CD4-positive, CD25-positive, alpha-beta regulatory T cell (primary cell): ENCODE measurements at places on chromosomes 2 and 18.
A peak's percentile ranks its signal among the peaks of the same experiment; 100 is the strongest.

DNA sequence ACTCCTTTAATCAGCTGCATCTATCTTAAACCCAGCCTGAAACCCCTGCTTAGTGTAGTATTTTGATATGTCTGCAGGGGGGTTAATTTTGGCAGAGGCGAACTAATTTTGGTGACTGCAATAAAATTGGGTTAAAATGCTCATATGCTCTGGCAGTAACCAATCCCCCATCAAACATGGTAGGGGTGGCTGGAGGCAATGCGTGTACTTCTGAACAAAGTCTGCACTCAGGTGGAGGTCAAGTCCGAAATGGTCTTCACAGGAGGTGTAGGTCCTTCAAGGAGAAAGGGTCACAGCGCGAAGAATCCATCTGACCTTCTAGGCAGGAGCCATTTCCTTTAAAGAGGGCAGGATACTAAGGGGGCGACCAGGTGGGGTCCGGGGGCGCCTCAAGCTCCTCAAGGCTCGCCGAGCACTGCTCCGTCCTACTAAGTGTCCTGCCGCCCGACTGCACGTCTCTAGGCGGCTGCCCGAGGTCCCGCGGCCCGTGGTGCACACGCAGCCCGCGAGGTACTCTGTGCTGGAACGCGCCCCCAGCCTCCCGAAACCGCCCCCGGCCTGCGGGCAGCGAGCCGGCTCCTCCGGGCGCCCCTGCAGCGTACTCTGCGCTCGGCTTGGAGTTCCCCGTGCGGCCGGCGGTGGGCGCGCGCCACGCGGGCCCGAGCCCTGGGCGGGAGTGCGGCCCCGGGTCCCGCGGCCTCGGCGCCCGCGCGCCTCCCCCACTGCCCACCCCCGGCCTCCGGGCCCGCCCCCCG lies 1.7 kb upstream of the LDLRAD4 start:
- H3K4me3 ChIP-seq, result peak overlapping the region; percentile 81
- DNase-seq, result peak; percentile 38
- H3K4me1 ChIP-seq, result peaks cover 28% of the 10 kb centered on the region
- no peaks in the 10 kb centered on the region for H3K36me3 ChIP-seq
- peak overlapping the region; percentile 6 for H3K27ac ChIP-seq

DNA sequence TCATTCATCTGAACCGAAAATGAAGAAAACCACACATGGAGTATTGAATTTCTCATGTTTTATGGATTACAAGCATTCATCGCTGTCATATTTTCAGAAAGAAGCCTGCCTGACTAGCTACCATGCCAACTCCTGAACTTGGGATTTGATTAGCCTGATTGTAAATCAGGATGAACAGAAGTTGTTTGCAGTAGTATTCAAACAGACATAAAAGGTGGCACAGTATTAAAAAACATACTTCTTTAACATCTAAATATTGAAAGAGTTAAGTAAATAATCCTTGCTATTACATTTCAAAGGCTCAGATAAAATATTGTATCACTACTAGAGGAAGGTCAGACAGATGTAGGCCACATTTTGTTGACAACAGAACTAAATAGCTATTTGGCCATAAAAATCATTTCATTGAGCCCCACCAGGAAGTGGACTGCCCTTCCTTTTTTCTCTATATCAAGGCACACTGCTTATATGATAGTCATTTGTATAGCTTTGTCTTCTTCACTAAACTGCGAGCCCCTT lies 21.6 kb downstream of the SLC38A11 start:
- H3K4me3 ChIP-seq, result no peak overlapping the region
- no peaks in the 10 kb centered on the region for H3K27me3 ChIP-seq
- H3K36me3 ChIP-seq, result no peaks in the 10 kb centered on the region
- no peaks in the 10 kb centered on the region for H3K4me1 ChIP-seq
- H3K27ac ChIP-seq, result no peak overlapping the region
- no peak for DNase-seq

GRCh38 chr2:31137211-31138036 lies 816 bp downstream of the GALNT14 start:
- no peak overlapping the region for H3K27ac ChIP-seq
- H3K4me1 ChIP-seq, result peaks cover 15% of the 10 kb centered on the region
- H3K27me3 ChIP-seq, result peaks cover 32% of the 10 kb centered on the region
- no peak overlapping the region for H3K4me3 ChIP-seq
- H3K36me3 ChIP-seq, result no peaks in the 10 kb centered on the region

DNA sequence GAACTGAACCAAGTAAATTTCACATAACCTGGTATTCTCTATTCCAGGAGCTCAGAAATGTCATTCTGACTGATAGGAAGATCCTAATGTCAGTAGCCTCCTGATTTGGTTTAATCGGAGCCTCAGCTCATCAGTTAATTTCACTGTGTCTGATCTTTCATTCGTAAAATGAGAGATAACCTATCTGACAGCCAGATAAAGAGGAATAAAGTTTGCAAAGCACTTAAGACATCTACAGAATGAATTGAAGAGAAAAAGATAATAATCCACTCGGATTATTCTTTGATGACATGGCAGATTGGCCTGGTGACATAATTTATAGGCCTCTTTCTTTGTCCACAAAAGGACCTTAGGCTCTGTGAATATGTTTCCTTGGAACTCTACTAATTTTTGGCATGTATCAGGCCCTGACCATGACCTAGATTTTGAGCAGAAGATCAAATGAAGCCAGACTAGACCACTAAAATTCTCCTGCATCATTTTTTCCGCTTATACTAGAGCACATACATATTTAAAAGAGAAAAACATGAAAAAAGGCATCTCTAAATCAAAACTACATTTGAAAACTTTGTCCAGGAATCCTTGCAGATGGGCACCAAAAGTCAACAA lies 312.4 kb downstream of the MTX2 start:
- H3K4me1 ChIP-seq, result no peaks in the 10 kb centered on the region
- H3K27me3 ChIP-seq, result peaks cover 4% of the 10 kb centered on the region

DNA sequence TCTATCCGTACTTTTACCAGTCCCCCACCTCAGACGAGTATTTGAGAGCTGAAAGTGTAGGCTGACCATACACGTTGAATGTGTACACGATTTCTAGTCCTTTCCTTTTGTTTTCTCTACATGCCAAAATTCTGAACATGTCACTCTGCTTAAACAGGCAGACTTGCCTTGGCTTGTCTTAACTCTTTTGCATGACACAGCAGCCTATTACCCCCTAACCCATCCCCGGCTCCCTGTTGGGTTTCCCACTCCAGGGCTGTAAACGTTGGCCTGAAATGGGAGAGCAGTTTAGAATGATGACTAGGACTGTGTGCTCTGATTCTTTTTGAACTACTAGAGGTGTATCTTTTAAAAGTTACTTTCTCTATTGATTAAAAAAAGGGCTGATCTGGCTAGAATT lies 19.1 kb downstream of the MTCL1 start:
- no peaks in the 10 kb centered on the region for H3K27me3 ChIP-seq
- no peak overlapping the region for H3K4me3 ChIP-seq
- DNase-seq, result no peak
- H3K4me1 ChIP-seq, result no peaks in the 10 kb centered on the region
- no peak overlapping the region for H3K27ac ChIP-seq

GRCh38 chr2:211479536-211480150 lies 923.2 kb downstream of the CPS1 start:
- H3K4me1 ChIP-seq, result no peaks in the 10 kb centered on the region
- no peaks in the 10 kb centered on the region for H3K27me3 ChIP-seq
- H3K4me3 ChIP-seq, result no peak overlapping the region
- no peak overlapping the region for H3K27ac ChIP-seq
- DNase-seq, result no peak

- no peak for DNase-seq
- H3K36me3 ChIP-seq, result peaks cover 37% of the 10 kb centered on the region
- H3K4me1 ChIP-seq, result peaks cover 11% of the 10 kb centered on the region
- H3K27me3 ChIP-seq, result no peaks in the 10 kb centered on the region
Observed at GRCh38 chr2:237722616-237723015, 76.0 kb upstream of the RBM44 start.

DNA sequence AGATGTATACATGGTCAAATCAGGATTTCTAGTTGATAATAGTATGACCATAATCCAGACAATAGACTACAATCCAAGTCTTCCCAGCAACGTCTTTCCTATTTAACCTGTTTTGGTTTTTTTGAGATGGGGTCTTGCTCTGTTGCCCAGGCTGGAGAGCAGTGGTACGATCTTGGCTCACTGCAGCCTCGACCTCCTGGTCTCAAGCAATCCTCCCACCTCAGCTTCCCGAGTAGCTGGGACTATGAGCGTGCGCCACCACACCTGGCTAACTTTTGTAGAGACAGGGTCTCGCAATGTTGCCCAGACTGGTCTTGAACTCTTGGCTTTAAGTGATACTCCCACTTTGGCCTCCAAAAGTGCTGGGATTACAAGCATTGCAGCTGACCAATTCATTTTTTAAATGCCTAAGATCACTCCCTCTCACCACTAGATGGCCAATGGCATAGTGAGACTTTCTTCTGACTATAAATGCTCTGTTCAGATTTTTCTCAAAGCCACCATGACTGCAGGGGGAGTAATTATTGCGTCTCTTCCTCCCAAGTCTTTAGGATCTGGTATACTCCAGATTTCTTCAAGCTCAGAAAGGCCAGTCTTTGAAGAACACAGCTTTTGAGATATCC lies 47.6 kb downstream of the HNRNPLL start:
- H3K27me3 ChIP-seq, result no peaks in the 10 kb centered on the region
- no peaks in the 10 kb centered on the region for H3K36me3 ChIP-seq
- peak; percentile 34 for DNase-seq
- peaks cover 4% of the 10 kb centered on the region for H3K4me1 ChIP-seq
- H3K27ac ChIP-seq, result no peak overlapping the region

DNA sequence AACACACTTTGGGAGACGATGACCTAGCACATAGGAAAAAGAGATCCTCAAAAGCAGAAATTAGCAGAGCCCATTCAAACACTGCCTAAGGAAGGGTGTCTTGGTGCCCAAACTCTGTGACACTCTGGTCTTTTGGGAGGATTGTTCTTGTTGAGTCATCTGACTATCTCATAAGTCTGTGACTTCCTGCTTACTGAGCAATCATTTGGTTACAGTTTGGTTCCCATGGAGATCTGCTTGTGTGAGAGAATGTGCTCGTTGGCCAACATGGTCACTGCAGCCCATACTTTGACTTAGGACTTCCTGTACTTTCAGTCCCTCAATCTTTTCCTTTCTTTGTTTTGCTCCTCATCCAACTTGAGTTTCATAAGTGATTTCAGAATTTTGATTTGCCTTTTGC lies 602.9 kb downstream of the NYAP2 start:
- no peak overlapping the region for H3K27ac ChIP-seq
- H3K36me3 ChIP-seq, result no peaks in the 10 kb centered on the region
- H3K27me3 ChIP-seq, result no peaks in the 10 kb centered on the region
- H3K4me1 ChIP-seq, result no peaks in the 10 kb centered on the region
- DNase-seq, result no peak
- H3K4me3 ChIP-seq, result no peak overlapping the region

DNA sequence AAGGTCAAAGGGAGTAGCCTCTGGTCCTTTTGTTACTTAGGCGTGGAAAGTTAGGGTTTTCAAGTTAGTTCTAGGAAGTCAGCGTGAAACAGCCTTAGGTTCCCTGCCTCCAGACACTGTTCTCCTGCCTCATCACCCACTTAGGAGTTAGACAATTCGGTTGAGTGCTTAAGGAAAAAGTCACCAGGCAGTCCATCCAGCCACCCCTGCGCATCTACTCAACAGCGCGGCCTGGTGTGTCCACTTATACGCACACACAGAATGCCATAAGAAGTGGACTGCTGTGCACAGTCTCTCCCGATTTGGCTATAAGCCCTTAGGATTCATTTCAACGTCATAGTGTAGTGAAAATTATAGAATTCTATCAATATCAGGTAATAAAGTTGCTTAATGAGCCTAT lies 470.8 kb upstream of the TNP1 start:
- H3K4me3 ChIP-seq, result no peak overlapping the region
- no peak overlapping the region for H3K27ac ChIP-seq
- no peaks in the 10 kb centered on the region for H3K36me3 ChIP-seq
- DNase-seq, result no peak
- no peaks in the 10 kb centered on the region for H3K4me1 ChIP-seq

DNA sequence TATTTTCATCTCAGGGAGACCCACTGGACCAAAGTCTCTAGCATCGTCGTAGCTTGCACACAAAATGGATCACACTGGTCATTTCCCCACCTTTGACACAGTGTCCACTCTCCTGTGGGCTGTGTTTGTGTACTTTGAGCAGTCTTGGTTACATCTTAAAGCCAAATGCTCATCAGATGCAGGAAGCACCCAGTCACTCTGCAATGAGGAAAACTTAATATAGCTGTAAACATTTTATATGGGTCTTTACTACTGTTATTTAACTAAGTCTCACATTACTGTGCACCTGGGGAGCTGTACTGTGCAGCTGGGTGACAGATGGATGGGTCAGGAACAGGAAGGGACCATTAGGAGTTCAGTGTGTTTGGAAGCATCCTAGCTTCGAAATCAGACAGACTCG lies 109.0 kb upstream of the CXCR4 start:
- no peak overlapping the region for H3K27ac ChIP-seq
- H3K36me3 ChIP-seq, result no peaks in the 10 kb centered on the region
- no peaks in the 10 kb centered on the region for H3K4me1 ChIP-seq
- no peak for DNase-seq
- H3K27me3 ChIP-seq, result no peaks in the 10 kb centered on the region
- no peak overlapping the region for H3K4me3 ChIP-seq

DNA sequence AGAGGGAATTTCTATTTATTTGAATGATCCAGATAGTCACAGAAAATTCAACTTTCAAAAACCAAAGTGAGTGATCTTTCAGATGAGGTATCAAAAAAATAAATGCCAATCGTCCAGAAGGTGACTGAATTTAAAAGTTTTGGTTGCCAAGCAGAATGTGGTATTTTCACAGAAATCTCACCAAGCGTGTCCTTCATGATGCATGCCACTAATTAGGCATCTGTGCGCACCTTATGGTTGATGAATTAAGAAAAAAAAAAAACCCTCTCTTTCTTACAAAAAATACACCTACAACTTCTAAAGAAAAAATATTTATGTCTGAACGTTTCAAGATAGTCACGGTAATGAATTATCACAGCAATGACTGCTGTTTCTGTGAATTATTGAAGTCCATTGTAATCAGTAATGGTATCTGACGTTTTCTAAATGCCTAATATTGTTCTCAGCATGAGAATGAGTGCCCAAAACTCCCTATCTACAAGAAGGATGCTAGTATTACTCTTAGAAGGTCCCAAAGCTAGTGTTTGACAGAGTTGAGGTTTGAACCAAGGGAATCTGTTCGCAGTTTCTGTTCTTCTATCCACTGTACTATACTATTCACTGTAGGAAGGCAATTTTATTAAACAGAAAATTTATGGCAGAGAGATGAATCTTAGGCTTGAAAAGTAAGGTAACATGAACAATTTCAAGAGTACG lies 219.6 kb upstream of the NETO1 start:
- no peak overlapping the region for H3K4me3 ChIP-seq
- no peak overlapping the region for H3K27ac ChIP-seq
- H3K27me3 ChIP-seq, result no peaks in the 10 kb centered on the region
- DNase-seq, result no peak

GRCh38 chr2:45172760-45173392 lies 163.6 kb upstream of the SIX2 start:
- peaks cover 36% of the 10 kb centered on the region for H3K27me3 ChIP-seq
- H3K27ac ChIP-seq, result no peak overlapping the region
- no peak for DNase-seq
- H3K36me3 ChIP-seq, result no peaks in the 10 kb centered on the region

- DNase-seq, result no peak
- H3K27ac ChIP-seq, result no peak overlapping the region
- H3K36me3 ChIP-seq, result no peaks in the 10 kb centered on the region
- H3K4me1 ChIP-seq, result no peaks in the 10 kb centered on the region
Observed at GRCh38 chr2:67667054-67667908, 270.1 kb downstream of the ETAA1 start.

- no peaks in the 10 kb centered on the region for H3K4me1 ChIP-seq
- H3K36me3 ChIP-seq, result no peaks in the 10 kb centered on the region
- H3K27ac ChIP-seq, result no peak overlapping the region
- no peak for DNase-seq
- no peaks in the 10 kb centered on the region for H3K27me3 ChIP-seq
Observed at GRCh38 chr2:242043538-242044312, 174.2 kb downstream of the RTP5 start.

- H3K4me1 ChIP-seq, result no peaks in the 10 kb centered on the region
- H3K27me3 ChIP-seq, result no peaks in the 10 kb centered on the region
- H3K27ac ChIP-seq, result no peak overlapping the region
Observed at GRCh38 chr2:46177461-46178089, 119.6 kb upstream of the EPAS1 start.
